ENCODE measurements at places on chromosomes 13 and 19. TPM values are rescaled to one million over a fixed set of nuclear protein-coding genes. Genes with fewer than 3 reads are reported as not detected.

The KLK14 gene
- total RNA-seq, result 0.31 TPM

The SOX1 gene
- total RNA-seq, result not detected

The NKG7 gene
- total RNA-seq, result 2.1 TPM

The SLC7A9 gene
- not detected for total RNA-seq

The S1PR4 gene
- 0.33 TPM for total RNA-seq

The CEACAM5 gene
- total RNA-seq, result not detected

The HCST gene
- 4.4 TPM for total RNA-seq

The PSG3 gene
- not detected for total RNA-seq

The PBX4 gene
- not detected for total RNA-seq

The RPS15 gene
- 691 TPM for total RNA-seq

The RHPN2 gene
- total RNA-seq, result 3.1 TPM

Data from right cardiac atrium (tissue), 5 donors.